Inflammatory macrophage (primary cell): ENCODE measurements at places on chromosomes 7 and 10.
A peak's percentile ranks its signal among the peaks of the same experiment; 100 is the strongest.

GRCh38 chr10:61314273-61314672 is 138.9 kb downstream of the TMEM26 start:
- DNase-seq, result no peak

DNA sequence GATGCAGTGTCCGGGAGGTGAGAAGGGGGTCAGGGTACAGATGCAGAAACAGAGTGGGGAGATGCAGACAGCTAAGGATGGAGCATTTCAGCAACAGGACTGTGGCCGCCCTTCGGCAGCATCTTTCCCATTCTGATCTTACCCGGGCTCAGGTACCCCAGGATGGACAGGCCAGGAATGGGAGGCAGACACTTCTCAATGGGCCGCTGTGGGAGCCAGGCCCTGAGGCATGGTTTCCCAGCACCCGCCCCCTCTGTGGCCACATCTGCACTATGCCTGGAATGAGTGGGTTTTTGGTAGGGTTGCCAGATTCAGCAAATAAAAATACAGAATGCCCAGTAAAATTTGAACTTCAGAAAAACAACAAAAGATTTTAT is 105.2 kb upstream of the CTBP2 start:
- DNase-seq, result no peak

GRCh38 chr7:103380395-103381191 is 33.1 kb downstream of the PSMC2 start:
- DNase-seq, result no peak

GRCh38 chr7:152136686-152137085 is 111.2 kb downstream of the GALNT11 start:
- DNase-seq, result no peak

GRCh38 chr7:139798892-139799291 is 21.1 kb upstream of the HIPK2 start:
- DNase-seq, result no peak

DNA sequence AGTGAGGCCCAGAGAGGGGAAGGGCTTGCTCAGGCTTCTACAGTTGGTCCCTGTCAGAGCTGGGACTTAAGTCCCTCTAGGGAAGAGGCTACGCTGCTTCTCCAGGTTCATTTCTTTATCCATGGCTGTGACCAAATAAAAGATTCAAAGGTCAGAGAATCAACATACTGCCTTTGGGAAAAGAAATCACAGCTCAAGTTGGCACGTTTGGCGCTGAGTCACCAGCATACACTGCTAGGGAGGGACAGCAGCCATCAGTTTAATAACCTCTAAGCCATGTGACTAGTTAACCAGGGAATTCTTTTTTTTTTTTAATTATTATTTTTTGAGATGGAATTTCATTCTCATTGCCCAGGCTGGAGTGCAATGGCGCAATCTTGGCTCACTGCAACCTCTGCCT is 28.4 kb upstream of the CRHR2 start:
- no peak for DNase-seq

- DNase-seq, result no peak
Measured at GRCh38 chr7:70807650-70808049, 324.3 kb upstream of the GALNT17 start.

GRCh38 chr10:119418362-119418761 is 124.2 kb downstream of the RGS10 start:
- DNase-seq, result no peak

DNA sequence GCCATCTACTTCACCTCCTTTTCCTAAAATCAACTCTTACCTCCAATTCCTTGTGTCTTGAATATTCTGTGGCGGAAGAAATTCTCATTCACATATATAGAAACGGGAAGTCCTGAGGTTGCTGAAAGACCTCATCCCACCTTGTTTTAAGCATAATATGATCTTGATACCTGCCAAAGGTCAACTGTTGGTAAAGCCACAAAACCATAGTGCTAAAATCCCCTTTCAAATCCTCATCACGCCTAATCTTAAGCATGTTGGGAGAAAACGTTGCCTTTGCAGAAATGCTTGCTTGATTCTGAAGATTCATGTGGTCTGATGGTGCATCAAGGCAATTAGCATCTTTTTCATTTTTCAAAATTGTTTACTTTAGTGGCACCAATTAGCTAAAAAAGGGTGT is 8.5 kb downstream of the ANKRD22 start:
- DNase-seq, result no peak

GRCh38 chr7:1020849-1021251 is 23.5 kb upstream of the GPR146 start:
- no peak for DNase-seq

DNA sequence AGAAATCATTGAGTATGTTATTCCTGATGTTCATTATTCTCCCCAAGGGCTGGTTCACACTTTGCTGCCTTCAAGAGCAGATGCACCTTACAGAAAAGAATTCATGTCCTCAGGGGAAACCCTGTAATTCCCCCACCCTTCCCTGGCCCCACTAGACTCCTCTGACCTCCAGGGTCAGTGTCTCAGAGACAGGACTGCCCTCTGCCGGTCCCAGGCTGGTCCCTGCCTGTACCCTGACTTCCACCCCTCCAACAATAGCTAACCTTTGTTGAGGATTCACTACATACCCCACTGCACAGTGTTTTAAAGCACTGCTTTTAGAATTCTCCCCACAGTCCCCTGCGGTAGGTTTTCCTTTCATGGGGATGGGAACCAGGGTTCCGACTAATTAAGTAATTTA is 4.4 kb upstream of the SEPHS1 start:
- DNase-seq, result no peak

GRCh38 chr7:136657482-136657921 is 210.9 kb upstream of the CHRM2 start:
- DNase-seq, result no peak

- DNase-seq, result no peak
Measured at GRCh38 chr7:29091715-29092114, 54.6 kb downstream of the CPVL start.

GRCh38 chr7:140316165-140316661 is 82.1 kb downstream of the SLC37A3 start:
- peak; percentile 83 for DNase-seq

DNA sequence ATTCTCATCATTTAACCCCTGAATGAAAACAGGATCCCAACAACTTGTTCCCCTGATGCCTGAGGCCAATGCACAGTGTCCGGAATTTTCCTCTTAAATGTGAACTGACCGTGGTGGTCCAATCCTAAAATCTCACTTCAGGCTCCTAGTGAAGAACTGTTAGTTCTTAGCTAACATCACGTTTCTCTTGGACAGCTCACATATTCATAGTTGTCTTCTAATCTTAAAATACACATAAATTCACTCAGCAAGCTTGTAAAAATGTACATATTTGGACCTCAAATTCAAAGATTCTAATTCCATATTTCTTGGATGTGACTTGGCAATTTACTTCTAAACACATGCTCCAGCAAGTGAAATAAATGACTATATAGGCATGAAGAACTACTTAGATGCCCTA is 297.2 kb downstream of the PCDH15 start:
- no peak for DNase-seq
